ENCODE measurements at places on chromosomes 3 and 15.
A peak's percentile ranks its signal among the peaks of the same experiment; 100 is the strongest.

DNA sequence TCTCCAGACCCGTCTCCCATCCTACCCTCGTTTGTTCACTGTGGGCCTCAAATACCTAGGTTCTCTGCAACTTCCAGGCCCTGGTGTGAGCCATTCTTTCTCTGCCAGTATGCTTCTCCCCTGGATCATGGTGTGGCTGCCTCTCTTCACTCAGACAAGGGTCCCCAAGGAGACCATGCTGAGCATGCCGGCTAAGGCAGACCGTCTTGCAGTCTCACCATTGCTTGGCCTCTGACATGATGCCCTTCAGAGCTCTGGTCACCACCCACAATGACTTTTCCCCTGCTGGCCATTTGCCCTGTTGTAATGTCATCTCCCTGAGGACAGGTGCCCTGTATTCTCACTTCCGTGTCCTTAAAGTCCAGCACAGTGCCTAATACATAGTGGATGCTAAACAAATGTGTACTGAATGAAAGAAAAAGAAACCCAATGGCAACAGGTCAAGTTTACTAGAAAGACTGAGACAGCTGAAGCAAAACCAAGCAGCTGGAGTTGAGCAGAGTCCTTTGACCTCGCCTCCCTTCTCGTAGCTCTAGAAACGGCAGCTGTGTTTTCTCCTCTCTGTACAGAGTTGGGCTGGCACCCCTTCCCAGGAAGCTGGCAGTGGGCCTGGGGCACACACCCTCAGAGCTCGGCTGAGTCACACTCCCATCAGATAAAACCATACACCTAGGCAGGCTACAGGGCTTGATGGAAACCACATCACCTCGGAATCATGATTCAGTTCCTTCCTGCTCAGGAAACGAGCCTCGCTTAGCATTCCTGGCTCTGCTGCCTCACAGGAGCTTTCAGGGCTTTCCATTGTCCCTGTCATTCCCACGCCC is 8.6 kb downstream of the TLR9 start:
- DNase-seq: no peak

DNA sequence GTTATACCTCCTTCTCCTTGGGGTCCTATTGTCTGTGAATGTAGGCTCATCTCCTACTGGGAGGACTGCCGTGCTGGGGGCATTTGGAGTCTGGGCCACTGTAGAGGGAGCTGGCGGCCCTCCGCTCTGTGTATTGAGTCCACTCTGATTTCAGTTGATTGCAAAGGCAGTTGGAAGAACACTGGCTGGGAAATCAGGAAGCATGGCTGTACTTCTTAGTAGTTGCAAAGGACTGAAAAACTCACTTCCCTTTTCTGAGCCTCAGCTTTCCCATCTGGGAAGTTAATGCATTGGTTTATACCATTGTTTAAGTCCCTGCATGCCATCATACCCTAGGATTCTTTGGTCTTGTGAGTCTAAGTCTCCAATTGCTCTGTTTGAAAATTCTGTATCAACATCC is 46.7 kb downstream of the TMED3 start:
- DNase-seq: no peak

DNA sequence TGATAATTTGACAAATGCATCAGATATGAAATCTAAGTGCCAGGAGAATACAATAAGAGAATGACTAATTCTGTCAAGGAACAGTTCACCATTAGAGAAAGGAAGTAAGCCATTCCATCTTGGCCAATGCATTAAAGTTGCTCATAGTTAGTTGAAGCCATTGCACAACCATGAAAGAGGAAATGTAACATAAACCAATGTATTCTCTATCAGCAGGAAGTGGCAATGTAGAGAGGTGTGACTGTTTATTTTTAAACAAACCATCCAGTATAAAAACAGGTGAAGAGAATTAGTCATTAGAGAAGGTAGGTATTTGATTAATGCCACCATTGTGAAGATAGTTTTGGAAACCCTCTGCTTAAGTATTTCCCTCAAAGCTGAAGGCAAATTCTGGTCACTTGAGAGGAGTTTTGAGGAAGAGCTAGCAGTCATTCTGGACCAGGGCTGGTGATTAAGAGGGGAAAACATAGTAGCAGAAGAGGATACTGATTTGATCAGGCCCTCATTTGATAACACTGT is 10.7 kb upstream of the ANXA2 start:
- DNase-seq: no peak

- no peak for DNase-seq
These were observed 123.8 kb upstream of the ZBTB20 start for GRCh38 chr3:115270849-115271248.

- no peak for DNase-seq
These were observed 6.2 kb upstream of the CCNL1 start for GRCh38 chr3:157166115-157166514.

- no peak for DNase-seq
These were observed 185.1 kb upstream of the SNTN start for GRCh38 chr3:63467392-63467791.

- no peak for DNase-seq
These were observed 34.1 kb upstream of the NMD3 start for GRCh38 chr3:161187046-161187445.

DNA sequence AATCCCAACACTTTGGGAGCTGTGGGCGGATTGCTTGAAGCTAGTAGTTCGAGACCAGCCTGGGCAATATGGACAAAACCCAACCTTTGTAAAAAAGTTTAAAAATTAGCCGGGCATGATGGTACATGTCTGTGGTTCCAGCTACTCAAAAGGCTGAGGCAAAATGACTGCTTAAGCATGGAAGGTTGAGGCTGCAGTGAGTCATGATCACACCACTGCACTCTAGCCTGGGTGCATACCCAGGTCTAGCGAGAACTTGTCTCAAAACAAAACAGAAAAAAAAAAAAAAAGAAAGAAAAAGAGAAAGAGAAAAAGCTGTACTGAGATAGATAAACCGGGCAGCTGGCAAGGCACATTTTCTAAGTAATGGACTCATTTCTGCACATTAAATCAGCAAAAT is 10.6 kb downstream of the ARPP19 start:
- DNase-seq: no peak

- DNase-seq: no peak
These were observed 187.9 kb downstream of the OPA1 start for GRCh38 chr3:193780810-193781478.

GRCh38 chr15:44598892-44599291 is 61.9 kb downstream of the EIF3J start:
- no peak for DNase-seq

- DNase-seq: no peak
These were observed 12.4 kb upstream of the TM4SF4 start for GRCh38 chr3:149462051-149462450.

GRCh38 chr3:176767385-176767784 is 429.9 kb downstream of the TBL1XR1 start:
- no peak for DNase-seq

DNA sequence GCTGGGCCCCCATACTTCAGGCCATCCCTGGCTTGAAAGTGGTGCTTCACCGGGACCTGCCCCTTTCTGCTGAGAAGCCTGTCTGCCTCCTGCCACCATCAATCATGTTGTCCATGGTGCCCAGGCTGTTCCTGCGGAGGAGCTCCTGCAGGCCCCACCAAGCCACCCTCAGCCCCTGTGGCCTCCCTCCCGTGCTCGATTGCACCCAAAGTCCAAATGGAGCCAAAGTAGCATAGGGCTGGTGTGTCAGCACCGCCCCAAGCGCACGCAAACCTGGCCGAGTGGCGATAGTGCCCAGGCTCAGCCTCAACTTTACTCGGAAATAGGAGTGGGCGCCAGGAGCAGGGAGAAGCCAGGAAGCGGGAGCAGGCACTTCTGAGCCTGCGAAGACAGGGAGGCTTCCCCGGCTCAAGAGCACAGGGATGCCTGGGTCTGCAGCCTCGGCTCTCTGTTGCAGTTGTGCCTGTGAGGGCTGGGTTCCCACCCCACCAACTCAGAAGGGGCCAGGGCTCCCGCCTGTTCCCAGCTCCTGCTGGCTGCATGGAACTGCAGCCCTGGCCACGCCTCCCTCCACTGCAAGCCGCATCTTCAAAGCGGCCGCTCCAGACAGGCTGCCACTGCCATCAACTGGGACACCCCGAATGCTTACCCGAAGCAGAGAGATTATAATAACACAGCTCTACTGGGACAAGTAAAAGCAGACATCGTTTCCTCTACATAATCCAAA is 203.0 kb downstream of the ARRDC4 start:
- DNase-seq: no peak

GRCh38 chr3:174488527-174488926 is 370.6 kb upstream of the NAALADL2 start:
- no peak for DNase-seq

DNA sequence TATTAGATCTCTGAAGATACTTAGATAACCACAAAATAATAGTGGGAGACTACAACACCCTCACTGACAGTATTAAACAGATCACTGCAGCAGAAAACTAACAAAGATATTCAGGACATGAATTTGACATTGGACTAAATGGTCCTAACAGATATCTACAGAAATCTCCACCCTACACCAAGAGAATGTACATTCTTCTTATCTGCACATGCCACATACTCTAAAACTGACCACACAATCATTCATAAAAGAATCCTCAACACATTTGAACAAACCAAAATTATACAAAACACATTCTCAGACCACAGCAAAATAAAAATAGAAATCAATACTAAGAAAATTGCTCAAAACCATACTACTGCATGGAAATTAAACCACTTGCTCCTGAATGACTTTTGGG is 116.3 kb downstream of the DTWD1 start:
- no peak for DNase-seq

DNA sequence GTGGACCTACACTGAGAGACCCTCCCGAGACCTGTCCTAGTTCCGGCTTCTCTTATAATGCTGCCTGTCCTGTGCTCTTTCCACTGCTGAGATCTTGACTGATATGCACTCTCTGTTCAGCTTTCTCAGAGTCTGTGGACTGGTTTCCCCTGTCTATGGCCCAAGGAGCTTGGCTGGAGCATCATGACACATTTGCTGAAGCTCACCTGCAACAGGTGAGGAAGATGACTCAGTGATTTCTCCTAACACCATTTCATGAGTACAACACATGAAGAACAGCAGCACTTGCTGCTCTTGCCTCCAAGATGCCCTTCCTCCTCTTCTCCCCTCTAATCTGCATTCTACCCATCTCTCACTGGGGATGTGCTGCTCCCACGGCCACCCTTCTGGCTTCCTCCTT is 92.1 kb downstream of the DUT start:
- no peak for DNase-seq

GRCh38 chr3:90069748-90070147 is 962.3 kb downstream of the EPHA3 start:
- DNase-seq: peak; percentile 13
